ENCODE measurements at places on chromosomes 6 and 20. TPM values are rescaled to one million over a fixed set of nuclear protein-coding genes. Genes with fewer than 3 reads are reported as not detected.

The NHSL1 gene
- 17.8 TPM for total RNA-seq

The TNNC2 gene
- 0.45 TPM for total RNA-seq

The SLA2 gene
- not detected for total RNA-seq

The CALHM5 gene
- 6.8 TPM for total RNA-seq

The CCDC170 gene
- total RNA-seq, result 0.82 TPM

The ID4 gene
- 18.0 TPM for total RNA-seq

The VPS16 gene
- total RNA-seq, result 31.6 TPM

The PLA2G7 gene
- total RNA-seq, result not detected

The GPR6 gene
- not detected for total RNA-seq

The KCNK16 gene
- not detected for total RNA-seq

The CST5 gene
- not detected for total RNA-seq

The ZNF165 gene
- total RNA-seq, result 0.45 TPM

The C6orf15 gene
- total RNA-seq, result not detected

The SIRPD gene
- total RNA-seq, result not detected

The GNAS-AS1 gene
- 0.81 TPM for total RNA-seq

The NKAIN4 gene
- not detected for total RNA-seq

The MLN gene
- not detected for total RNA-seq

The GFOD1 gene
- 3.0 TPM for total RNA-seq

The ZNF391 gene
- total RNA-seq, result 1.4 TPM

The HLA-DRA gene
- 0.45 TPM for total RNA-seq

The DDO gene
- total RNA-seq, result 2.3 TPM

The CRISP3 gene
- total RNA-seq, result not detected

The WFDC10B gene
- not detected for total RNA-seq

The LINC00237 gene
- not detected for total RNA-seq

The GPX5 gene
- total RNA-seq, result not detected

The DPPA5 gene
- not detected for total RNA-seq

The YTHDF1 gene
- total RNA-seq, result 24.8 TPM

The ELOVL2 gene
- total RNA-seq, result 0.16 TPM

The MUC22 gene
- total RNA-seq, result not detected

The NRSN2 gene
- total RNA-seq, result 50.9 TPM

The BPI gene
- 1.4 TPM for total RNA-seq

All from fibroblast of the aortic adventitia (primary cell).